Neuronal stem cell (in vitro differentiated cells): ENCODE measurements at places on chromosomes 1 and 21.

DNA sequence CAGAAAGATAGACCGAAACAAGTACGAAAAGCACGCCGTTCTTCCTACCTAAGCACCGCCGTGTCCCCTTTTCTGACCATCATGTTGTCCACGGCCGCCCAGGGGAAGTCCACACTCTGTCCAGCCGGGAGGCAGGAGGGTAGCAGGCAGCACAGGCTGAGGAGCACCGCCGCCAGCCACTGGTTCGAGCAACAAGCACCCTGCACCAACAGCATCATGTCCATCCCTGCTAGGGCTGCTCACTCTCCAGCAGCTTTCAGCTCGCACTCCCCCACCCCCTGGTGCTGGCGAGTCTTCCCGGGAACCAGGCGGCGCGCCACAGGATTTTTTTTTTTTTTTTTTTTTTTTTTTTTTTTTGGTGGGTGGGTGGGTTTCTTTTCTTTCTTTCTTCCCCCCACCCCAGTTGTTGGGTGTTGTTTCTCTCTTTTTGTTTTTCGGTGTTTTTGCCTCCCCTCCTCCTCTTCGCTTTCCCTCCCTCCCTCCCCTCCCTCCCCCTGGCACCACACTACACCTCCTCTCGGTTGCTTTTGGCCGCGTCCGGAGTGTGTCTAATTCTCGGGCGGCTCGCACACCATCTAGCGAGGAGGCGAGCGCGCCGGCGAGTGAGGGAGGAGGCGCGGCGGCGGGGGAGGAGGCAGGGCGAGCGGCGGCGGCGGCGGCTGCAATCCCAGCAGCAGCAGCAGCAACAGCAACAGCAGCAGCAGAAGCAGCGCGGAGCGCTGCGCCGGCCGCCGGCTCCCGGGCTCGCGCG is at the start of gene NEGR1:
TSS of gene NEGR1 (minus strand) at position 269 of the 751 bp plus-strand sequence.
- DNase-seq = peak; percentile 86

DNA sequence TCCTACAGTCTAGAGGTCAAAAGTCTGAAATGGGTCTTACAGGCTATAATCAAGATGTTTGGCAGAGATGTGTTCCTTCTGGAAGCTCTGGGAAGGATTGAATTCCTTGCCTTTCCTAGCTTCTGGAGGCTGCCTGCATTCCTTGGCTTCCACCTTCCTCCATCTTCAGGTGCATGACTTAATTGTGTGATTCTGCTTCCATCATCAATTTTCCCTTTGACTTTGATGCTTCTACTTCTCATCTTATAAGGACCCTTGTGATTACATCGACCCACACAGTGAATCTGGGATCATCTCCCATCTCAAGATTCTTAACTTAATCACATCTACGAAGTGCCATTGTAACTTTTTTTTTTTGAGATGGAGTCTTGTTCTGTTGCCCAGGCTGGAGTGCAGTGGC is 111.4 kb downstream of the UCK2 start:
- no peak for DNase-seq

- DNase-seq = no peak
Observed at GRCh38 chr1:112093372-112093694, 103.9 kb upstream of the KCND3 start.

DNA sequence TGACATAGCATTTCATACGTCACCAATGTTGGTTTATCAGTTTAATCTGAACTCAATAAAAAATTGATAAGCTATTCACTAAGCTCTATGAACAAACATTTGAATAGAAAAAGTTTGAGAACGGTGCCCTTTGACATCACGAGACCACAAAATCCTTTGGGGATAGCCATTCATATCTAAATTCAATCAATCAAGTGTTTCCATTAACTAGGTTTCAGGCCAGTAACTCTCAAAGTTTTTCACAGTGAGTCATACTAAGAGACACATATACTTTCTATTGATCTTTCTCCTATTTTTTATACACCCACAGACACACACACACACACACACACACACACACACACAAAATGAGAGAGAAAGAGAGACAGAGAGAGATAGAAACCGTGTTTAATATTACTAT is 235.4 kb upstream of the SNX7 start:
- no peak for DNase-seq

DNA sequence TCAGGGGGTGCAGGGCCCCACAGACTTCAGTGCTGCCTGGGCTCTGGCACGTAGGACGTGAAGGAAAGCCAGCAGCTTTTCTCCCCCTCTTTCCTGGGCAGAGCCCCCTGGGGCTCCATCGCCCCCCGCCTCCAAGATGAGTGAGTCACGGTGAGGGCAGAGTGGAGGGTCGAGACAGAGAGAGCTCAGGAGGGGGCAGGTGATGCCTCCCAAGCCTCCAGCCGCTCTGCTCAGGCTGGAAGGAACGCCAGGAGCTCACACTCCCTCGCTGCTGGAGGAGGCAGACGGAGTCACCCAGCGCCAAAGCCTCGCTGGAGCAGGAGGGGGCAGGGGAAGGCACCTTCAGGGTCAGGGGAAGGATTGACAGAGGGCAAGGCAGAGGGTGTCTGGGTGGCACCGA is 119.5 kb downstream of the CASZ1 start:
- DNase-seq = no peak

GRCh38 chr1:151918156-151918555 is 8.8 kb upstream of the THEM4 start:
- DNase-seq = no peak

DNA sequence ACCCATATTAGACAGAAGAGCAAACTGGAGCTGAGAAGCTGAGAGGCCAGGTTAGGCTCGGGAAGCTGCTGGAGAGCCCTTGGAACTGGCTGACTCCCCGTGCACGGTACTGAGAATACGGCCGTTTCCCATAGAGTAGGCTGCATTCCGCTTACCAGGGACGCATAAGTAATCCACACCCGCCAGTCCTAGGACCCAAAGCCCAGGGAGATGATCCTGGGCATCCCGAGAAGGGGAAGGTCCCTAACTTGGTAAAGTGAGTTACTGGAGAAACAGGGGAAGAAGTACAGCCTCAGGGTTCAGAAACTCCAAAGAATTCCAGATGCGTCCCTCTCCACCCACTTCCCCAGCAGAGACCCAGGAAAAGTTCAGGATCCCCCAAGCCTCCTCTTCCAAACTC is 1.3 kb downstream of the LRRC38 start:
- no peak for DNase-seq

GRCh38 chr1:235093013-235093695 is 35.5 kb downstream of the TOMM20 start:
- no peak for DNase-seq

DNA sequence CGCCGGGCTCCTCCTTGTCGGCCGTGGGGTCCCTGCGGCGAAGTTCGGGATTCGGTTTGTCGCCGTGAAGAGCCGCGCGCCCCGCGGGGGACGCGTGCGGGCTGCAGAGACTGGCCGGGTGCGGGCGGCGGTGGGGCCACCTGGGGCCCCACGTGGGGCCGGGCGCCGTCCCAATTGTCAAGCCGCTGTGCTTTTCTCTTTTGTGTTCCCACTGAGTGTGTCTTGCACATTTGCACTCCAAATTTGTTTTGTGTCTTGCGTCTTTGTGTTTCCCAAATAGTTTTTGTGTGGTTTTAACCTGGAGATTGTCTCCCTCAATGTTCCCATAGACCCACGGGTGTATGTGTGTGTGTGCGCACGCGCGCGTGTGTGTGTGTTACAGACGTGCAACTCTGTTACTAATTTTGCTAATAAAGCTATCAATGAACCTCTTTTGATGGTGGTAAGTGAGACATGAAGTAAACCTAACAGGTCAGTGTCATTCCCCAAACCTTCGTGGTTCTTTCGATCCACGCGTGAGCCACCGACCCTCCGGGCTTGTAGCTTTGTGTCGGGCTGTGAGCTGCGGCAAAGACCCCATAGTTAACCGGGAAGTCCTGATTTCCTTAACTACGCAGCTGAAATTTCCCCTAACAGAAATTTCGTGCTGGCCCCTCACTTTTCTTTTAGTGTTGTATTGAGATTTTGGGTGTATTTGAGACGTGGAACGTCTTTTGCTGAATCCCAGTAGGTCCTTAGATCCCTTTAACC is 708 bp downstream of the PRDM2 start:
- DNase-seq = peak; percentile 17

DNA sequence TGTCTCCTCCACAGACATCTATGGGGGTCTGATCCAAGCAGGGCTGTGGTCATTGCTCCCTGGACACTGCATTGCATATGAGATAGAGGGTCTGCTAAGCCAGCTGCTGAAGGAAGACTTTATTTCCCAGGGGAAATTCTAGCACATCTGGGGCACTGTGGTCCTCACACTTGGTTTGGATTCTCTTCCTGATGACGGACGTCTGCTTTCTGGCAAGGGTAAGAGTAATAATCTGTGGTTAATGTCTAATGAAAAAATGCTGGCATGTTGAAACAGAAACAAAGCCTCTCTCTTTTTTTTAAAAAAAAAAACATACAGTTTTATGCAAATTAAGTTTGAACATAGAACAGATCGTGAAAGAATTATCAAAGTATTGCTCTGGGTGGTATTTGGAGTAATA is 553.9 kb downstream of the DPYD start:
- DNase-seq = no peak

DNA sequence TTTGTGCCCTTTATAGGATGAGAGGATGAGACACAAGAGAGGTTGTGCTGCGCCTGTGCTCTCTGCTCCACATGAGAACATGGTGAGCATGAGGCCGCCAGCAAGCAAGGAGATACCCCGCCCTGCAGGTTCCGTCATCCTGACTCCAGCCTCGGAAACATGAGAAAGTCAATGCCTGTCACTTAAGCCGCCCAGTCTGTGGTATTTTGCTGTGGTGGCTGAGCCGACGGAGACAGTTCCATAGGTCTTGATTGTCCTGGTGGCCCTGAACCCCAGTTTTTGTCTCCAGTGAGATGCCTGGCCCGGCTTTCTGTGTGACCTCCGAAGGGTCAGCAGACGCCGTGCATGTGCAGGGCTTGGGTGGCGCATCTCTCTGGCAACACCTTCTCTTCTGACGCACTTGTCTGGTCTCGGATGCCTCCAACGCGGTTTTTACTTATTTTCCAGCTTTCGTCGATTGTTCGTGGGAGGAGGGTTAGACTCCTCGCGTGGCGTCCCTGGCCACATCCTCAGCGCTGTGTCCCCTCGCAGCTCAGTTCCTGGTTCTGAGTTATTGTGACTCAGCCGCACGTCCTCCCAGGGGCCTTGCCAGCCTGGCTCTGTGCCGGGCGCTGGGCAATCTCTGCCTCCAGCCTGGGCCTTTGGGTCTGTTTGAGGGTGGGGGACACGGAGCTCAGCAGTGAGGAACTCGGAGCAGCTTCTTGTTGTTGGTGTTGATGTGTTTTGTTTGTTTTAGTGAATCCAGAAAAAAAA is 70.0 kb downstream of the FAAP20 start:
- DNase-seq = no peak

GRCh38 chr1:225480825-225481434 is 53.1 kb upstream of the LBR start:
- DNase-seq = no peak

DNA sequence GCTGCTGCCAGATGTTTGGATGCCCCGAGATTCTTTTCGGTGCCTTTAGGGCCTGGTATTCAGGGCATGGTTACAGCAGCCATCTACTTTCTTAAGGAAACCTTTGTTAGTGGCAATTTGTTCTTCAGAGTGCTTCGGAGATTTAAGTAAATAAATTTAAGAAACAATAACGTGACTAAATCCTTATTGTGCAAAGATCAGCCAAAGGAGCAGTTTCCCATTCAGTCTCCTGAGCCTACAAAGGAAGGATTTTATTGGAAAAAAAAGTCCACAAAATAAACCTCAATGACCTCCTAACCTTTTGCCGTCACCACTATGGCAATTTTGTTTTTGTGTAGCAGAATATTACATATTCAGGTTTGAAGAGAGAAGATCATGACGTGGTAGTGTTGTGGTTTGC is 231.1 kb downstream of the PBX1 start:
- no peak for DNase-seq

DNA sequence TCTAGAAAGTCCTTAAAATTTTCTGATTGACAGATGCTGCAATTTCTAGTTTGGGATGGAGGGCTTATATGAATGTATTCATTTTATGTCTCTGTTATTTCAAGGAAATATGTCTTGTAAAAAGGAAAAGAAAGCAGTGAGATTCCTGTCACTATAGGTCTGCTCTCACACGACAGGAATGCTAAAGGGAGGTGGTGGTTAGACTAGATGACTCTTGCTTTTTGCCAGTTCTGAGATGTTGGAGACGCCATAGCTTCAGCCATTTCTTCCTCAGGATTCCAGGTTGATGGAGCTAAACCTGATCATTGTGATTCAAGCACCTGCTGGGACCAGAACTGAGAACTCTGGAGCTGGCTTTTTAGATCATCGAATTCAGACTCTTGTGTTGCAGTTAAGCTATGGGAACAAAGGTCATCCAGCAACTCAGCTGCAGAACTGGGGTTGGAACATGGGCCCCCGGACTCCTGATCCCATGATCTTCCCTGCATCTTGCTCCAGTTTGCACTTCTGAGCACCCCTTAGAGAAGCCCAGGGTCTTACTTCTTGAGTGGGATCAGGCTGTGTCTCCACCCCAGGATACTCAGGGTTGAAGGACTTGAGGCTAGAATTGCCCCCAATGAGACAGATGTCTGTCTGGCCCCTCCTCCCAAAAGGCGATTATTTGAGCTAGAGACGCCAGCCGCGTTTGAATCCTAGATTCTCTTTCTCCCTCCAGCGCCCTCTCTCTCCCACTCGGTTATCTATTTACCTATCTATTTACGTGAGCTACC is 46.7 kb upstream of the FOXO6 start:
- DNase-seq = no peak

- peak; percentile 57 for DNase-seq
Observed at GRCh38 chr1:3564921-3565831, 46.1 kb downstream of the MEGF6 start.

DNA sequence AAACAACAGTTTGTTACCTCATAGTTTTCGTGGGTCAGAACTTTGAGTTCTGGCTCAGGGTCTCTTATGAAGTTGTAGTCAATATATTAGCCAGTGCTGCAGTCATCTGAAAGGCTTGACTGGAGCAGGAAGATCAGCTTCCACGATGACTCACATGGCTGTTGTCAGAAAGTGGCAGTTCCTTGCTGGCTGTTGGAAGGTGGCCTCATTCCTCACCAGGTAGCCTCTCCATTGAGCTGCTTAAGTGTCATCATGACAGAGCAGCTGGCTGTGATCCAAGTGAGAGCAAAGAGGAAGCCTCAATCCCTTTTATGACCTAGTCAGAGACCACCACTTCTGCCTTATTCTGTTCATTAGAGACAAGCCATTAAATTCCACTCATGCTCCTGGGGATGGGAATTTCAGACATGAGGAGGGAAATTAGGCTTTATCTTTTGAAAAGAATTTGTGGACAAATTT is 5.6 kb downstream of the OSBPL9 start:
- no peak for DNase-seq

- peak; percentile 52 for DNase-seq
Observed at GRCh38 chr1:165444897-165445370, at the start of gene RXRG. Gene RXRG (minus strand): TSS chr1:165445126. CDS start chr1:165444893, 233 bp downstream.

GRCh38 chr1:119906927-119907652 is 10.8 kb upstream of the ADAM30 start:
- no peak for DNase-seq

- DNase-seq = peak; percentile 9
Observed at GRCh38 chr1:19096036-19096833, 113.8 kb downstream of the UBR4 start.

DNA sequence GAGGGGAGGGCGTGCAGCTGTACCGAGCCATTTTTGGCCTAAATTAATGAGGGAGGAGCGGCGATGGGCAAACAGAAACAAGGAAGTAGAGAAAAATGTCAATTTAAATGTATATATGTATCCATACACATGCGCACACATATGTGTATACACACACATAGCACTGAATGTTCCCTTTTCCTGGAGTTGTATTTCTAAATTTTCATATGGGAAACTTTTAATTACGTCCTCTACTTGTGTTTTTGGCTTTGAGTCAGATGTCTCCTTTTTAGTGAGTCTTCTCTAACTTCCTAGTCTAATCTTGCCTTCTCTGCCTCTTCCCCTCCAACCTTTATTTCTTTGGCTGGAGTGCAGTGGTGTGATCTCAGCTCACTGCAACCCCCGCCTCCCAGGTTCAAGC is 15.4 kb upstream of the CYYR1 start:
- no peak for DNase-seq

GRCh38 chr1:199585392-199585791 is 442.1 kb upstream of the NR5A2 start:
- no peak for DNase-seq
